ENCODE measurements at places on chromosomes 12 and 14.
A peak's percentile ranks its signal among the peaks of the same experiment; 100 is the strongest.

DNA sequence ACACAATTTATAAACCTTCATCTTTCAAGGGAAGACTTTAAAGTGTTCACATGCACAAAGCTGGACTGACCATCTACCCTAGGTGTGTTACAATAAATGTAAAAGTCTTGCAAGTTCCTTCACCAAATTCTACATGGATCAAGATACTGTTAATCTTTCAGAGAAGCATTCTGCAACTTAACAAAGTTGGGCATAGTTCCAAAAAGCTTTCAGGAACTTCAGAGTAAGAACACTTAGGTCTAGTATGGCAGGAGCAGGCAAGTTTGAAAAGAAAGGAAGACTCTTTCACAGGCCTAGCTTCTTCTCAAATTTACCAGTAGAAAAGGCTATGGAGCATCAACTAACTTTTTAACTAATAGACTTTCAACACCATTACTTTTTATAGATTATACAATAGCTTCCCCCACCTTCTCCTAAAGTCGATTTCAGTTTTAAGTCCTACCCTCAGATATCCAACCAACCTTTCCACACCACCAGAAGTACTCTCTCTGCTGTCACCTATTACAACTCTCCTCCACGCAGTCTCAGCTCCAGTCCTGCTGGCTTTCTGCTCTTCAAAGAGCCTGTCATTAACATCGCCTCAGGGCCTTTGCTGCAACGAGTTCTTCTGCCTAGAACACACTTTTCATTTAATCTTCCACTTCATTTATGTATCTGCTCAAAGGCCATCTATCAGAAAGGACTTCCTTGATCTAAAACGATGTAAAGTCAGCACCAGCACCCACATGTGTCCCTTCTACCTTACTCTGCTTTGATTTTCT lies 333.9 kb downstream of the CEP128 start:
- no peak for DNase-seq

DNA sequence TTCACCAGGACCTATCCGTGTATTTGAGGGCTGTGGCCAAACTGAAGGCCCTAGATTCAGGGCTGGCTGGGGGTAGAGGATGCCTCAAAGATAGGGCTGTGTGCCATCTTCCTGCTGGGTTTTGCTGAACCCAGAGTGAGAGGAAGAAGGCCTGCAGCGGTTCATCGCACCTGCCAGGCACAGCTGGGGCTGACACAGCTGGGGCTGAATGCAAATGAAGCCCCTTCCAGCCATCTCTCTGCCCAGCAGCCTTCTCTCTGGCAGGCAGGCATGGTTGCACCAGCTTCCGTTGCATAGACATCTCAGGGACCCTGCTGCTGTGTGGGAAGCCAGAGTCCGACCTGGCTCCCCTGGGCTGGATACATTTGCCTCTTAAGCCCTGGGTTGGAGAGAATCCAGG lies 152.4 kb downstream of the TSPAN9 start:
- peak; percentile 90 for DNase-seq

DNA sequence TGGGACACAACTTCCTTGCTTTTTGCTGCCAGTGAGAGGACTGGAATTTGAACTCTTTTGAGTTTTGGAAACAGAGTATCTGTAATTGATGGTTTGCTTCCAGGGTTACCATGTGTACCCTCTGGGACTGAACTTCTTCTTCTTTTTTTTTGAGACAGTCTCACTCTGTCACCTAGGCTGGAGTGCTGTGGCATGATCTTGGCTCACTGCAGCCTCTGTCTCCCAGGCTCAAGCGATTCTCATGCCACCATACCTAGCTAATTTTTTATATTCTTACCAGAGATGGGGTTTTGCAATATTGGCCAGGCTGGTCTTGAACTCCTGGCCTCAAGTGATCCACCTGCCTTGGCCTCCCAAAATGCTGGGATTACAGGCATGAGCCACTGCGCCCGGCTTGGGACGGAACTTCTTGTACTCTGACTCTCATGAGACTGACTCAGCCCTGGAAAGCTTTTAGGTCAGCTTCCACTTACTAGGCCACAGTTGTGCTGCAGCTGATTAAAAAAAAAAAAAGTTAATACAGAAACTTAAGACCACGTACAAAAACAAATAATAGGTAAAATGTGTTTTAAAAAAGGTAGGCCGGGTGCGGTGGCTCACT lies 15.8 kb downstream of the SEL1L start:
- no peak for DNase-seq

- peak; percentile 38 for DNase-seq
These were observed 454.4 kb downstream of the VRK1 start for GRCh38 chr14:97251491-97252155.

- no peak for DNase-seq
These were observed 108.1 kb downstream of the ERC1 start for GRCh38 chr12:1099158-1099557.

GRCh38 chr12:21138016-21138415 lies 7.0 kb downstream of the SLCO1B1 start:
- no peak for DNase-seq

DNA sequence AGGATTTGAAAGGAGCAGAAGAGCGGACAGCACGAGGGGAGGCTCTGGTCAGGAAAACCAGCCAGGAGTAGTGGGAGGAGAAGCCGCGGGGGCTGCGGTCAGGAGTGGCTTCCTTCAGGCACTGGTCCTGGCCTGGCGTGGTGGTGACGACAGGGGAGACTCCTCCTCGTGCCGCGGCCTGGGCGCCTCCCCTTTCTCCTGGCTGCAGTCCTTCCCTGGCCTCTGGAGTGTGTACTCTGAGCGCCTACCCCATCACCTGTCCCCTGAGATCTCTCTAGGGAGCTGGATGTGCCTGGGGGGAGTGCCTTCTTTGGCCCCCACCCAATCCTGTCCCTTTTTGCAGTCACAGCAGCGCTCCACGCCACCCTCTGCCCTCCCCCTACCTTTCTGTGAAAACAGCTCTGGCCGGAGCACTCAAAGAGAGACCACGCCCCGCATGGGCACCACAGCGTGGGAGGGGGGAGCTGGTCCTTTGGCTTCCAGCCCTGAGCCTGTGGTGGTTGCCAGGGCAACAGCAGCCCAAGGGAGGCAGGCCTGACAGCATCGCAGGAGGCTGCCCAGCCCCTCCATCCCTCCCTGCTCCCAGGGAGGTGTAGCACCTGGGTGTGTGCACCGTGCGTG lies 125.9 kb downstream of the CALM1 start:
- DNase-seq = no peak

DNA sequence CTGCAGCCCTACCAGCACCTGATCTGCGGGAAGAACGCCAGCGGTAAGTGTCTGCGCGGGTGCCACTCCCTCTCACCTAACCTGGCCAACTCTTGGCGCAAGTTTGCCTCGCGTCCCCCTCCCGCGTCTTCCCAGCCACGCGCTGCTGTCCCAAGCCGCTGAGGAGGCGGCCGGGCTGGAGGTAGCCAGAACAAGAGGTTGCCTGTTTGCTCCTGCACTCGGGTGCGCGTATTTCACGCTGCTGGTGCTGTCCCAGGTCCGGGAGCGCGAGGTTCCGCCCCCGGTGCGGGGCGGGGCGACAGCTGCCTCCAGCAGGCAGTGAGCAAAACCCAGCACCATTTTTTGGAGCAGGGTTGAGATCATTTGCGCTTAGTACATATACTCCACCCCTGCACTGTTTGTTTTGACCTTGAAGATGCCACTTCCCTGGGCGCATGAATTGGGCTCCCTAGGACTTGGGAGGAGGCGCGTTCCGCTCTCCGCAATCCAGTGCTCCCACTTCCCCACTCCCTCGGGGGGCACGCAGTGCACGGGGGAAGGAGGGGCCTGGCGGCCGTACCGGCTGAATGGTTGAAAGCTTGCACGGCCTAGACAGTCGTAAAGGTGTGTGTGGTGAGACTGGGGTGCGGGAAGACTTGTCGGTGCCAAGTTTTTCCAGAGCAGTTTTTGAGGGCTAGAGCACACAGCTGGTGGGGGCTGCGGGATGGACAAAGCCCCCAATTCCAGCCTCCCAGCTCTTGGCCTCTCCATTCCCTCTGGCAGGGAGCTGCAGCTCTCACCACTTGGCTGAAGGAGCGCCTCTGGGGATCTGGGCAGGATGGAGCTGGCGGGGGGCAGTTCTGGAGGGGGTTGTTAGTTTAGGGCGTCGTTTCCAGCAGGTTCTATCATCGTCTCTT lies 226.9 kb upstream of the CRY1 start:
- no peak for DNase-seq

GRCh38 chr14:41446008-41446407 lies 160.7 kb upstream of the LRFN5 start:
- no peak for DNase-seq

GRCh38 chr14:56659378-56659777 lies 79.8 kb downstream of the TMEM260 start:
- no peak for DNase-seq

DNA sequence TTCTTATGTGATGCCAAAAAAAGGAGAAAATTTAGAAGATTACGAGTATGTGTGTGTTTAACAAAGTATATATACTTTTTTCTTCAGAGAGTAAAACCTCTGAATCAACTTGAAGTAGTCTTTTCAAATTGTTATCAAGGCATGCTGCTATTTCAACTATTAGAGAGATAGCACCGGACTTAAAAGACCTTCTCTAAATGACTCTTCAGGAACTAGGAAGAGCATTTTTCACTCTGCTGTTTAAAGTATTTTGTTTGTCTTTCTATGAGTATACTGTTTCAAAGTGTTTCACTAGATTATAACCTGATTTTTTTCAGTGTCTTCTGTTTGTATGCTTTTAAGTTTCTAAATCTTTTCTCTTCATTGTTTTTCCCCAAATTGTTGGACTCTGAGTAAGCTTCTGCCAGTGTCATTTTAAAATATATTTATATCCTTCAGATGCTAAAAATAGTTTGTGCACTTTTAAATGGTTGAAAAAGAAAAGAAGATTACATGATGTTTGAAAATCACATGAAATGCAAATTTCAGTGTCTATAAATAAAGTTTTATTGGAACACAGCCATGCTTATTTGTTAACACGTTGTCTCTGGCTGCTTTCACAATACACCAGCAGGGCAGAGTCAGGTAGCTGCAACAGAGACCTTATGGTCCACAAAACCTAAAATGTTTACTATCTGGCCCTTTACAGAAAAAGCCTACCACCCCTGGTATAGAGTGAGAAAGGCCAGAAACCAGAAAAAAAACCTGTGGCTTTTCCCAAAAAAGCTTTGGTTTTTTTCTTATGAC lies 21.3 kb downstream of the CRADD start:
- peak; percentile 65 for DNase-seq

- no peak for DNase-seq
These were observed 199.7 kb upstream of the ATXN7L3B start for GRCh38 chr12:74337951-74338350.

GRCh38 chr12:55142669-55143565 lies 16.7 kb downstream of the OR9K2 start:
- peak; percentile 86 for DNase-seq

- DNase-seq = peak; percentile 74
These were observed 5.7 kb upstream of the NOS1 start for GRCh38 chr12:117367006-117367638.

GRCh38 chr14:64767215-64767964 lies 63.2 kb downstream of the PLEKHG3 start:
- no peak for DNase-seq

DNA sequence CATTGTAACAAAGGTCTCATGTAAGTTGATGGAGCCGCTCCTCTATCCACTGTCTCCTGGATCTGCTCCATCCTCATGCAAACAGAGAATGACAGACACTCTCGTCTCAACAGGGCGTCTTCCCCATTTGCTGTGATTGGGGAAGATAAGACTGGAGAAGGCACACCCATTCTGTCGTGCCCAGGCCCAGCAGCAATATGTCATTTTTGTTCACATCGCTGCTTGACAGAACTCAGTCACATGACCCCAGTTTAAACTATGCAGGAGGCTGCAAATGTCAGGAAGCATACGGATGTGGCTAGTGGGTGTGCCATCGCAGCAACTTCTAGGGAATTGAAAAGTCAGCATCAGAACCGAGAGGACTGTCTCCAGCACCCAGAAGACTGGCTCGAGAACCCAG lies 290.5 kb downstream of the TMEM132D start:
- DNase-seq = no peak

DNA sequence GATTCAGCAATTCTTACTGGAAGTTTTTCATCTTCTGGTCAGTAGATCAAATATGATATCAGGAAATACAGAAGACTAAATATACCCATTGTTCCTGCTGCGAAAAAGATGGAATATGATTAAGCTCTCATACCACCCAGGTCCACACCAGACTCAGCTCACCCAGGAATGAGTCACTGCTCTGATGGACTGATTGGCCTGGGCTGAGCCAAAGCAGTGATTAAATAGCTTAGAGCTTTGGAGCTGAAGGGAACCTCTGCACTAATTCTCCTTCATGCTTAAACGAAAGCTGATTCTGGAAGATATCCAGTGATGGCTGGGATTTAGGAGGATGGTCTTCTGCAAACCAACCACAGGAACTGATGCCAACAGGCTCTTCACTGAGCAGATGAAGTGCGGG lies 62.0 kb upstream of the SYT1 start:
- no peak for DNase-seq

- DNase-seq = no peak
These were observed 887.2 kb downstream of the NRXN3 start for GRCh38 chr14:79057333-79057732.

GRCh38 chr14:71314717-71315116 lies 407.5 kb downstream of the PCNX1 start:
- no peak for DNase-seq

GRCh38 chr14:92670643-92671366 lies 77.6 kb downstream of the LGMN start:
- DNase-seq = no peak

GRCh38 chr14:29459969-29460560 lies 467.6 kb downstream of the PRKD1 start:
- DNase-seq = no peak
